ENCODE measurements at places on chromosomes 1 and 21.

DNA sequence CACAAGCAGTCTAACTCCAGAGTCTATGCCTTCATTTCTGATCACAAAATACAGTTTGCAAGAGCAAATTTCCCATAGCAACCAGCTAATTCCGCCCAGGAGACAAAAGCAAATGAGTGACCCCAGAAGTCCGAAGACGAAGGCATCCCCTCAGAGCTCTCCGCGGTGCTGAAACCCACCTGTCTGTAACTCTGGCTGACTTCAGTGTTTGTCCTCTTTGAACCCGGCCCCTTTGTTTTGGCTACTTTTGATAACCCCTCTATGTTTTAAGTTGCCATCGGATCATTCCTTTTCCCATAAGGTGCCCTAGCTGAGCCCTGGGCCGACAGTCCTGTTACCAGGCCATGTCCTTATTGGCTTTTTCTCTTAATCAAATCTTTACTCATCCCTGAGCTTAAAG lies 515.8 kb downstream of the PTPRU start:
- DNase-seq, result peak; percentile 32

GRCh38 chr1:155507945-155508344 lies 54.7 kb downstream of the ASH1L start:
- DNase-seq, result no peak

- DNase-seq, result peak; percentile 70
Measured at GRCh38 chr1:31651089-31651420, 6.4 kb upstream of the PEF1 start.

- DNase-seq, result no peak
Measured at GRCh38 chr1:106584676-106585075, 471.8 kb upstream of the PRMT6 start.

GRCh38 chr21:45632637-45633251 lies 10.8 kb upstream of the PCBP3 start:
- DNase-seq, result no peak

All from astrocyte of the hippocampus (primary cell).